ENCODE measurements at places on chromosomes 3 and 15.
A peak's percentile ranks its signal among the peaks of the same experiment; 100 is the strongest.

GRCh38 chr3:186826976-186827857 is 15.3 kb upstream of the ADIPOQ start:
- peak; percentile 100 for DNase-seq

DNA sequence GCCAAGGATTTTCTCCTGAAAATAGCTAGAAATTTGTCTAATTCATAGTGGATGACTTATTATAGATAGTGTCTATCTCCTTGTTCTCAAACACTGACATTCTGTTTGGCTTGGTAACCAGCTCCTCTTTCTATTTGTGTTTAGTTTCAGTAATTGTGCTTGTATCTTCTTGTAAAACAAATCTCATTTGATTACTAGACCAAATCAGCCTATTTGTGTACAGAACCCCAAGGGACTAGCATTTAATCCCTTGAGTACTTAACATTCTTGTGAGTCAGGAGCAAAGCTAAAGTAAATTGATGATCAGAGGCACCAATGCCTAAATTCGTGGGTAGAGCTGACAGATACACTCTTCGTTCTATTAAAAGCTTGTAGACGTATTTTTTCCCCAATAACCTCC is 306.5 kb upstream of the SLITRK3 start:
- DNase-seq = peak; percentile 2

GRCh38 chr15:67188551-67189218 is 65.8 kb downstream of the AAGAB start:
- DNase-seq = no peak

DNA sequence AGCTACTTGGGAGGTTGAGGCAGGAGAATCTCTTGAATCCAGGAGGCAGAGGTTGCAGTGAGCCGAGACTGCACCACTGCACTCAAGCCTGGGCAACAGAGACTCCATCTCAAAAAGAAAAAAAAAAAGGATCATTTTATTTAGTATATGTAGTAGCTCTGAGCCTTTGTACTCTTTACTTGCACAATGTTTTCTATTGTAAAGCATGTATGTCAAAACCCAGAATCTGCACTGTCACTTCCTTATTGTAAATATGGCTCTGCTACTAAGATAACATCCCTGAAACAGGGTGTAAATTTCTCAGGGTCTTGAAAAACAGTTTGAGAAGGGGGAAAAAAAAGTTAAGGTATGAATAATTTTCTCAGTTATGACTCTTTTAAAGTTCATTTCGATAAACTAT is 35.1 kb downstream of the SLMAP start:
- DNase-seq = peak; percentile 45

DNA sequence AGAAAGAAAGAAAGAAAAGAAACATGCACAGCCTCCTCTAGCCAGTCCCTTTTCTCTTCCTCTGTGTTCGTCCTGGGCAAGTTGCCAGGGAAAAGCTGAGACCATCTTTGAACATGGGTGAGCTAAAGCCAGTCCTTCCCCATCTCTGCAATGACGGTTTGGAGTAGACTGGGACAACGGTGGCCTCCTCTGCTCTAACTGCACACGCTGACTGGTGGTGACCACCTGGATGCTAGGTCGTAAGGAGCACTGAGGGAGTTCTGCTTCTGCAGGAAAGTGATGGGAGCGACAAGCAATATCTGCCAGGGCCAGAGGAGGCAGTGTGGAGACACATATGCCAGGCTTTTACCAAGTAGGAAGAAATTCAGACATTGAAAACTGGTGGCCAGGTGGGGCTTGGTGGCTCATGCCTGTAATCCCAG is 111.7 kb downstream of the NUP210 start:
- DNase-seq = peak; percentile 3

DNA sequence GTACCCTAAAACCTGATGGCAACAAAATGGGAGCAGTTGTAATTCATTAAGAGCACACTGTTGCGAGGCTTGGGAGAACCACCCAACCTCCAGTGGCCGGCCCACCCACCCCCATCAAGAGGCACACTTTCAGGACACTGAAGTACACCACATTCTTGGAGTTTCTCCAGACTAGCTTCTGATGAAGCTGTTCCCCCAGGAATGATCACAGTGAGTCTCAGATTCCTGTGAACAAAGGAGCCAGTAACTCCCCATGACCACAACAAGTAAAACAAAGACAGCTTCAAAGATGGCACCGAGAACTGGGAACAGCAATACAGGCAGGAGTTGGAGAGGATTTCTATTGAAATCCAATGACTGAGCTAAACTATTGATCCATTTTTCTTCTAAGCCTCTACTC is 126.0 kb downstream of the ST8SIA2 start:
- DNase-seq = no peak

DNA sequence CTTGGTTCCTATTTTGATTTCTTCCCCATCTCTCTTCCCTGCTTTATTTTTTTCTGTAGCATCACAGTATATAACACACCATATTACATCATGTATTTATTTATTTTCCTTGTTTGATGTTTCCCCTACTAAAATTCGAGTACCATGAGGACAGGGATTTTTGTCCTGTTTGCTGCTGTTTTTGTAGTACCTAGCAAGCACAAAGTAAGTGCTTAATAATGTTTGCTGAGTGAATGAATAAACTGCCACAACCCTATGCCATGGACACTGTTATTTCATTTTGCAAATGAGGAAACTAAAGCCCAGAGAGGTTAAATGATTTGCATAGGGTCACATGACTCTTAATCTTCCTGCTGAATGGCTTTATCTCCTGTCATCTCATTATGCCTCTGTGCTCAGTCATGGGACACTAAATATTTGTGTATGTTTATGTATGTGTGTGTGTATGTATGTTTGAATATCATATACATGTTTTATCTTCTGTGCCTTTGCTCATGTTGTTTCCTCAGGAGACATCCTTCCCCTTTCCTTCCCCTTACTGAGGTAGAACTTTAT is 26.1 kb upstream of the MGA start:
- no peak for DNase-seq

DNA sequence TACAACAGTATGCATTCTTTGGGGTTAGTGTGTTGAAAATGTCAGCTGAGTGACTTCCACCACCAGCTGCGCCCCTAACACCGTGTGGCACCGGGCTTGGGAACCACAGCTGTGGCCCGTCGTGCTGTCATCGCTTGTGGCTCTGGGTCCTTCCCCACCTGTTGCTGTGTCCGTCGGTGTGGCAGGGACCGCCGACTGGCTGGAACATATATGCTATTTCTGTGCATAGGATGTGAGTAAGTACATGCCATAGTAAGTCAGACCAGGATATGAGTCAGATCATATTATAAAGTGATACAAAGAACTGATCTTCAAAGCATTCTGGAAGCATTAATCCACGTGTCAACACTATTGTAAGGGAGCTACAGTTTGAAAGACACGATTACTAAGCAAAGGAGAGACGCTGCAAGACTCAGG is 31.9 kb downstream of the EHD4 start:
- no peak for DNase-seq

- no peak for DNase-seq
These were observed 2.2 kb downstream of the C15orf39 start for GRCh38 chr15:75203908-75204263.

DNA sequence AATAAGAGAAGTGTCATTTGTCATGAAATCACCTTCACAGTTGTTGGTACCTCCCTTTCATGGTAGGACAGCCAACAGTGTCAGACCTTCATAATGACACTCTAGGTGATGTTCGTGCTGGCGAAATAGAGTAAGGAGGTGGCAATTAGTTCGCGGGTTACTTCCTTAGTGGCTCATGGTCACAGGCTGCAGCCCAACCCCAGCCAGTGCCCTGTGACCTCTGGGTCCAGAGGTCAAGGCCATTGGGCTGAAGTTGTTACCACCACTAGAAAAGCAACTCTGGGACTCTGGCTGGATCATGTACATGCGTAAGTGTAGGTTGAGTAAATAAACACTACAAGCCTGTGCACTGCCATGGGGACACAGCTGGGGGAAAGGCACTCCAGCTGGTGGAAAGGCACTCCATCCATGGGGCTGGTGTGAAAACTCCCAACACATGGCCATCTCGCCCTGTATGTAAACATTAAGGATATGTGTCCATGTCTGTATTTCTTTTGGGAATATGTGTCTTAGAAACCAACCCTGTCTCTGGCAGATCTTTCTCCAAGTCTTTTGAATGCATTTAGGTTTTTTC is 106.7 kb downstream of the RYK start:
- DNase-seq = no peak

DNA sequence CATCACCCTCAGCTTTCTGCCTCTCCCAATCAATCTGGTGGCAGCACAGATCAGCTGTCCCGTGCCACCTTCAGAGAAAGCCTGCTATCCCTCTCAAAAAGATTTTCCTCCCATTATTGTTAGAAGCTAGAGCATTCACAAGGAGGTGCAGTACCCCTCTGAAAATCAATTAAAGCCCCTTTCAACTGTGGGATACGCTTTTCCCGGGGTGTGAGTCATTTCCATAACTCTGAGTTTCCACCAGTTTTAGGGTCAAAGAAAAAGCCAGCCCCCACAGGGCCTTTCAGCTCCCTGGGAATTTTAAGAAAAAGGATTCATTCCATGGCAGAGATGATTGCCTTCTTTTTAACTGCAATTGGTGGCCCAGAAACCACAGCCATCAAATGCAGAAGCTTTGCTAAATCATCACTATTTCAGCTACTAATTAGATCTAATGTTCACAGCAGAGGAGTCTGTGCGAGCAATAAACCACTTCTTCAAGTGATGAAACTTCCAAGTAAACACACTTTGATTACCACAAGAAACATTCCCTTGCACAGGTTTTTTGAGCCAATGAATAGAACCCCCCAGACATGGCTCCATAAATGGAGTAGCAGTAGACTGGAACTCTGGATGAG is 270.0 kb upstream of the TPRG1 start:
- DNase-seq = no peak

- DNase-seq = no peak
These were observed 157.2 kb downstream of the XXYLT1 start for GRCh38 chr3:195113536-195114425.

GRCh38 chr3:124019291-124019690 is 27.4 kb upstream of the ROPN1 start:
- DNase-seq = no peak

DNA sequence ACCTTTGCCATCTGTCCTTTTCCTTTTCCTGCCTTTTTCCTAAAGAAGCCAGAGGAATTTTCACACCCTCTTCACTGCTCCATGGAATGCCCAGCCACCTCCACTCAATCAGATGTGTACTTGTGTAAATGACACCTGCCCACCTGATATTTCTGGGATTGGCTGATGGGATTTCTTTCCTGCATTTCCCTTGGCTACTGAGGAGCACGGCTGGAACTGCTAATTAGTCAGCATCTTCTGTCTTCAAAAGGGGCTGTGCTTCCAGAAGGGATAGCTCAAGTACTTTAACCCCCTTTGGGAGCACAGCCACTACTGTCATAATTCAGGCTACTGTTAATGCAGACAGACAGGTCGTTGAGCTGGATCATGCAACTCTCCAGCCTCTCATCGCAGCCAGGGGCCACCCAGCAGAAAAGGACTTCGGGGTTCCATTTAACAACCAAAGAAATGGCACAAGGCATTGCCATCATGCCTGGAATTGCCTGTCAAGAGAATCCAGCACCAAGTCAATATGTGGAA is 38.6 kb downstream of the MGLL start:
- DNase-seq = no peak

- DNase-seq = no peak
These were observed at the start of gene ANKRD63 for GRCh38 chr15:40282869-40283614. Gene ANKRD63 (minus strand): TSS chr15:40283064. CDS start chr15:40282586, 478 bp downstream.

- no peak for DNase-seq
These were observed 621 bp downstream of the RGMA start for GRCh38 chr15:93088200-93088980.

DNA sequence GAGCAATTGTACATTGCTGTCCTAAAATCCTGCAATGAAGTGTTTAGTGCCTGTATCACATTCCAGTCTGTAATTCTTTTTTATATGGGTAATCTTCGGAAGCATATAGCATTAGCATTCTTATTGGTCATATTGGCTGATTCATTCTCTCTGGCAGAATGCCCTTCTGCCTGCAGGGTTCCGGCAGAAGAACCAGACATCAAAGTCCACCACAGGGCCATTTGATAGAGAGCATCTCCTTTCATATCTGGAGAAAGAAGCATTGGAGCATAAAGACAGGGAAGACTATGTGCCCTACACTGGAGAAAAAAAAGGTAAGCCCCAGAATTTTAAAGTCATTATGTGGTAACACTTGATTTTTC is 39.6 kb downstream of the TMOD3 start:
- DNase-seq = peak; percentile 69

DNA sequence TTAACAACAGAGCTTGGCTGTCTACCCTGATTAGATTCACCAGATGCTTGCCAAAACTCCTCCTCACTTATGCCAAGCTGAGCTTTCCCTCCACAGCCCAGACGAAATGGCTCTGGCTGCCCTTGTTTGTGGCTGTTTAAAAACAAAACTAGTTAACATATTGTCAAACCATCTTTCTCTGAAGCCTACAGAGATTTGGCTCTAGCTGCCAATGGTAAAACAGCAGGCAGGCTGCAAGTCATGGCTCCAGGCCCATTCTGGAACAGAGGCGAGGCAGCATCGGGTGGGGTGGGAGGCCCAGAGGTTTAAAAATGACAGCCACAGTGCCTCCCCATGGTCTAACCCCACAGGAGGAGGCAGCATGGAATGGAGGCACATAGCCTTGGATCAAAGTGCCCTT is 75.9 kb downstream of the SCN5A start:
- no peak for DNase-seq

- DNase-seq = no peak
These were observed 6.9 kb downstream of the RPL15 start for GRCh38 chr3:23923786-23924185.

DNA sequence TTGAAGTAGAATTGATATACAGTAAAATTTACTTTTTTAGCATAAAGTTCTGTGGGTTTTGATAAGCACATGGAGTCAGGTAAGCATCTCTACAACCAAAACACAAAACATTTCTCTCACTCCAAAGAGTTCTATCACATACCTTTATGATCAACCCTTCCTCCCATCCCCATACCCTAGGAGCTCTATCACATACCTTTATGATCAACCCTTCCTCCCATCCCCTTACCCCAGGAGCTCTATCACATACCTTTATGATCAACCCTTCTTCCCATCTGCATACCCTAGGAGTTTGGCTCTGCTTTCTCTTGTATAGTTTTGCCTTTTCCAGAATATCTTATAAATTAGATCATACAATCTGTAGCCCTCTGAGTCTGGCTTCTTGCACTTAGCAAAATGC is 315.1 kb downstream of the ROBO2 start:
- no peak for DNase-seq

DNA sequence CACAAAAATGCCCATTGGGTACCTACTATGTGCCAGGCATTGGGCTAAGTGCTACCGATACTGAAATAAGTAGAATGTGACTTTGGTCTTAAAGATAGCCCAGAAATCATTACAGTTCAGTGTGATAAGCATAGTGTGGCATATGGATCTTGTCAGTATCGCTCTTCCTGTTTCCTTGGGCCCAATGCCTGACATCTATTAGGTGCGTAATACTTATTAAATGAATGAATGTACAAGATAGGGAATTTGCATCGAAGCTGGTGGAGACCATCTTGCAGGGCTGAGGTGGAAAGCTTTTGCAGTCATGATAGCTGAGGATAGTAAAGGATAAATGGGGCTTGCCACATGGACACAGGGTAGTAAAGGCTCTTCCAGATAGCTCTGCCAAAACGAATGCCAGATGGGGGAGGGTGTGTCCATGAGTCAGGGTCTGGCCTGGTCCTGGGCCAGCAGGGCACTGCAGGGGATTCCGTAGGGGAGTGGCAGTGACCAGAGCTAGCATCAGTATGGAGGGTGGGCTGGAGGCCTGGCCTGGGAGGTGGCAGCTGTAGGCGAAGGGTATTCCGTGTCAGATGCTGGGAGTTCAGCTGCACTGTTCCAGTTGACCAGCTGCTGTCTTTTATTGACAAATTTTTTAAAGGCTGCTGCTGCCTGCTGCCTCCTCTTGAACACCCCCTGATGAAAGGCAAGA is 23.5 kb downstream of the TSEN2 start:
- DNase-seq = no peak

Measured in COLO829 (cell line).